IPS-NIHi11 (cell line): ENCODE measurements at places on chromosomes 2 and 18.

DNA sequence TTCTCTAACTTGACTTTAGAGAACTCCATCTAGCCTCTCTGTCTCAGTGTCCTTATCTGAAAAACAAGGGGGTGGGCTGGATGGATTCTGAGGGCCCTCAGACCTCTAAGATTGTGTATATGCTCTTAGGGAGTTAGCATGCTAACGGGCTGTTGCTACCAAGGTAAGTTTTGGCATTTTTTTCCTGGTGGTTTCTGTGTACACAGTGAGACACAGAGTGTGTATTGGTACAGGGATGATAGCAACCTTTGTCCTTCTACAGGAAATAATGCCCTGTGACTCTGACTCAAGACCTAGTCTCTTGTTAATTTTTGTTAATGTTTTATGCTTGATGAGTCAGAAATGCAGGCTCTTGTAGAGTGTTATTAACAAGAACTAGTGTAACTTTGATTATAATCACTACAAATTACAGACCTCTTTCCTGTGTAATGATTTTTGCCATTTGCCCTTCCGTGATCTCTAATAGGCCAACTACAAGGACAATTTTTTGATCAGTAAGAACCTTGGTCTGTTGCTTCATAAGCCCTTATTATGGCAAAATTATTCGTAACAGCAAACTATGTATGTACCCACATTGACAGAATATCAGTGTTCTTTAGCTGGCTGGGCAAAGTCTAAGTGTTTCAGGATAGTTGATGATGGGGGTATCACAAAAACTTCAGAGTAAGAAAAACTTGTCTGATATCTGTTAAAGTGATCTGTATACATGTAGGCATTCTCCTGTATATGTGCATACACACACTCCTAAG lies 89.7 kb downstream of the SPTBN1 start:
- no peak for DNase-seq

GRCh38 chr2:159863526-159864160 lies 65.6 kb upstream of the CD302 start:
- DNase-seq, result no peak

DNA sequence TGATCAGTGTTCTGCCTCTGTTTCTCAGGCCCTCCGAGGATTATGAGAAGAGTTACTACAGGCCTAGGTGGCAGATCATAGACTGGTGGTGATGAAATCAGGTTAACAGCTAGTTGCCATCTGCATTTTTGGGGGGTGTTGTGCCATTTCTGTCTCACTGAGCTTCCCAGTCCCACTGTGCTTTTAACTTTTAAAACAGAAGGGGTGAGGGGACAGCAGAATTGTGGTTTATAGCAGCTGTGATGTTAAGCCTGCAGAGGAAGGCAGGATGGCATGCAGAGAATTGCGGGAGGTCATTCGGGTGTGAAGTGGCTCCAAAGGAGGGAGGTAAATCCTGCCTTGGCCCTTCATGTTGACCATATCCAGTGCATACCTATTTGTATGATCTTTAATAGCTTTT lies 5.0 kb downstream of the CAB39 start:
- DNase-seq, result peak; percentile 29

DNA sequence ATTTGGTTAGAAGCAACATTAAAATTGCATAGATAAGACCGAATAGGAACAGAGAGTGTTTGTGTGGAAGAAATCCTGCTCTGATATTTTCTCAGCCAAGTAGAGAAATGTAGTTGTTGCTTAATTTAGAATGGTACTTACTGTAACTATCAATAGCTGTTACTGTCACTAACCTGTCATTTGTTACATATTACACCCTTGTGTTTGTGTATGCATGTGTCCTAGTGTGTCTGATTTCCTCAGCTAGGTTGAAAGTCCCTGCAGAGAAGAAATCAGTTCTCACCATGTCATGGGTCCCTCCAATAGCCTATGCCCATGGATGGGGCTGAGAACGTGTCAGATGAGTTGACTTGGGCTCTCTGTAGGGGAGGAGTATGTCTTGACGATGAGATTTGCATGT lies 94.4 kb downstream of the SPTBN1 start:
- no peak for DNase-seq

DNA sequence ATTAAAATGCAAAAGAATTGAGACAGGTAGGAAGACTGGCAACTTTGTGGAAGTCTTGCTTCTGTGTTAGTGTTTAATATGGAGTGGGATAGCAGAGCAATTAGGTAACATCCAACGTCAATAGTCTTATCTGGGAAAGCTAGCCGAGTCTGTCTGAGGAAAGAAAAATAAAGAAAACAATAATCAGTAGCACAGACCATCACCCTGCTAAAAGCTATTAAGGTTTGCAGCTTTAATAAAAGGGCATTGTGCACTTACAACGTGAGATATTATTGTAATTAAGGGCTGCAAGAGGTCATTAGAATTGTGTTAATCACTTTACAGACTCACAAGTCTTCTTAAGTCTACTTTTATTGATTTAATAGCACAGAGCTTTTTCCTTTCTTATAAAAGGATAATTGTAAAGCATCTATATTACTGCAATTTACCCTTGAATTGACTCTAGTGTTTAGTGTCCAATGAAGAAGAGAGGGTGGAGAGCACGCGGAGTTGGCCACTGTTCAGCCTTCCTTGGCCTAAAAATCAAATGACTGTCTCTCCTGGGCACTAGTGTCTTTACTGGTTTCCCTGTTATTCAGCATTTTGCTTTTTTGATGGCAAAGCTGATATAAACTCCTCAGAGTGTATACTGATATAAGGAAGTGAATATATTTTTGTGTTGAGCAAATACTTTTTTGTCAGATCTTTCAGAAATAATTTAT lies 2.0 kb downstream of the CDH7 start:
- no peak for DNase-seq

GRCh38 chr2:172772633-172773032 lies 37.0 kb downstream of the RAPGEF4 start:
- DNase-seq, result no peak

DNA sequence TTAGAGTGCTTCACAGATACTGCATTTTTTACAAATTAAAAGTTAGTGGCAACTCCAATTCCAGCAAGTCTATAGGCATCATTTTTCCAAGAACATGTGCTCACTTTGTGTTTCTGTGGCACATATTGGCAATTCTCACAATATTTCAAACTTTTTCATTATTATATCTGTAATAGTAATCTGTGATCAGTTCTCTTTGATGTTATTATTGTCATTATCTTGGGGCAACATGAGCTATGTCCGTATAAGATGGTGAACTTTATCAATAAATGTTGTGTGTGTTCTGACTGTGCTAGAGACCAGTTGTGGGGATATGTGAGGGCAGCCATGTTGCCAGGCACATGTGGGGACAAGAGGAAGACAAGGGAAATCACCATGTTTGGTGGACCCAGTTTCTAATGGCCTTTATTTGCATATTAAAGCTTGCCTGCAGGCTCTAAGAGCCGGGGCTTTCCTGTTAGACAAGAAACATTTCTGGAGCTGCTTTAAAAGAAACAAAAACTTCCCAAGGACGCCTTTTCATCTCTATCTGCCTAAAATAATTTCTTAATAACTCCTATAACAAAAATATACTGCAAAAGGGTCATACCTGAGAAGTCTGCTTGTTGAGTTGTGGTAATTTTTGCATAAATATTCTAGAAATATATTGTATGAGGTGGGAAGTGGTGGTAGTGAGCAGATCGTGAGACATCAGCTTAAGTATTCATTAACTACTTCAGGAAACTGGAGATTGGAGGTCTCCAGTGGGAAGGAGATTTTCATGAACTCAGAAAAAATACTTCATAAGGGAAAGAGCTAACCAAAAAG lies 37.2 kb downstream of the KYNU start:
- DNase-seq, result no peak

DNA sequence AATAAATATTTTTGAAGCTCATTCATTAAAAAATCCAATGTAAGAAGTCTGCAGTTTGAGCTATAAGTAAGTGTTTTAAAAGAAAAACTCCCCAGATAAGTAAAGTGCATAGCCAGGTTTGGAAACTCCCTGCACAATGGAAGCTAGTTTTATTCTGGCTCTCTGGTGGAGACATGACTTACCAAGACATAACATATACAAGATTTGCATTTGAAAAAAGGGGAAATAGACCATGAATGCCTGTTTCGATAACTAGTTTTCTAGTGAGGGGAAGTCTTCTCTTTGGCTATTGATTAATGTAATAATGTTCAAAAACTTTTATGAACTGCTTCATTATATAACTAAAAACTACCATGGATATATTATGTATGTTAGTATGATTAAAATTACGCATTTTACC lies 435.2 kb downstream of the ARHGAP15 start:
- DNase-seq, result no peak

DNA sequence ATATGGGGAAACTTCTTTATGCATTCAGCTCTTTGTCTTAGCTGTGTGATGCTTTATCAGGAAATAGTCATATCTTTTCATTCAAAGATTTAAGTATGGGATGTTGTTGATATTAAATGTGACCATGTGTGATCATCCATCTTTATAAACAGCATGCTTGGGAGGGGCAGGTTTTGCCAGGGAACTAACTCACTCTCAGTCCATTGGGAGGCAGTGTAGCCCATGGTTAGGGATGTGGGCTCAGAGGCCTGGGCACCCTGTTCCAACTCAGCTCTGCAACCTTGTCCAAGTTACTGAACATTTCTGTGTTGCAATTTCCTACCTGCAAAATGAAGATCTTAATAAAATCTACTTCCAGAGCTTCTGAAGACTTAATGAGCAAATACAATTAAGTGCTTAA lies 92.0 kb upstream of the BCL2L11 start:
- DNase-seq, result no peak

- no peak for DNase-seq
Observed at GRCh38 chr2:113697516-113697915, 58.9 kb downstream of the SLC35F5 start.

GRCh38 chr2:180707884-180708205 lies 272.6 kb upstream of the UBE2E3 start:
- DNase-seq, result peak; percentile 40
